ENCODE measurements at places on chromosomes 4 and X. TPM values are rescaled to one million over a fixed set of nuclear protein-coding genes. Genes with fewer than 3 reads are reported as not detected.

- no peak overlapping the region for H3K27ac ChIP-seq
- H3K4me1 ChIP-seq = no peaks in the 10 kb centered on the region
- peak; percentile 70 for DNase-seq
- no peak overlapping the region for H3K4me3 ChIP-seq
Measured at GRCh38 chr4:102263024-102263787, 82.1 kb downstream of the SLC39A8 start.

DNA sequence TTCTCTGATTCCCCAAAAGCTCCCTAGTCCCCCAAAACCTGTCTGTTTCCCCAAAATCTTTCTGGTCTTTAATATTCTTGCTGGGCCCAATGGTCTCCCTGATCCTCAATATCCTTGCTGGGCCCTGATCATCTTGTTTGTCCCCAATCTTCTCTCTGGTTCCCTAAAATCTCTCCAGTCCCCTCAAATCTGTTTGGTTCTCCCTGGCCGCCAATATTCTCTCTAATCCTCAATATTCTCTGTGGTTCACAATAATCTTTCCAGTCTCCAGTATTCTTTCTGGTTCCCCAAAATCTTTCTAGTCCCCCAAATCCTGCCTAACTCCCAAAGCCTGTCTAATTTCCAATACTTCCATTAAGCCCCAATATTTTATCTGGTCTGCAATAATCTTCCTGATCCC lies 18.5 kb downstream of the P2RY8 start:
- no peak overlapping the region for H3K27ac ChIP-seq
- no peak for DNase-seq
- H3K27me3 ChIP-seq = peaks cover 12% of the 10 kb centered on the region
- no peaks in the 10 kb centered on the region for H3K4me1 ChIP-seq

Gene IRS4
- not detected for total RNA-seq

Gene GAGE1
- total RNA-seq = not detected

DNA sequence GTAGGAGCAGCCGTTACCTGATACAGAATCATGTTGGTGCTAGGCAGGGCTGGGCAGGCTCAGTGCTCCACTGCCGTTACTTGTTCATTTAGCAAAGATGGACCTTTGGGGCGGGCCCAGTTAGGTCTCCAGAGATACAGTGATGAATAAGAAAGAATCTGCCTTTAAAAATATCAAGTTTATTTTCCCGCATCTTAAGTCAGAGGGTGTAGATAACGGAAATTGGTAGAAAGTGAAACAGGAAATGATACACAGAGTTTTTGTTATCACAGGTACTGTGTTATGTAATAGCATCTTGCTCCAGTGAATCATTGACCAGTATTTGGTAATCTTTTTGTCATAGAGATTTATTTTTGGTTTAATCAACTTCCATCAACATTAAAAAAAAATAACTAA lies 5.5 kb downstream of the TMEM131L start:
- H3K4me1 ChIP-seq = peaks cover 29% of the 10 kb centered on the region
- H3K4me3 ChIP-seq = no peak overlapping the region
- peak; percentile 42 for DNase-seq
- H3K36me3 ChIP-seq = no peaks in the 10 kb centered on the region
- no peaks in the 10 kb centered on the region for H3K27me3 ChIP-seq

DNA sequence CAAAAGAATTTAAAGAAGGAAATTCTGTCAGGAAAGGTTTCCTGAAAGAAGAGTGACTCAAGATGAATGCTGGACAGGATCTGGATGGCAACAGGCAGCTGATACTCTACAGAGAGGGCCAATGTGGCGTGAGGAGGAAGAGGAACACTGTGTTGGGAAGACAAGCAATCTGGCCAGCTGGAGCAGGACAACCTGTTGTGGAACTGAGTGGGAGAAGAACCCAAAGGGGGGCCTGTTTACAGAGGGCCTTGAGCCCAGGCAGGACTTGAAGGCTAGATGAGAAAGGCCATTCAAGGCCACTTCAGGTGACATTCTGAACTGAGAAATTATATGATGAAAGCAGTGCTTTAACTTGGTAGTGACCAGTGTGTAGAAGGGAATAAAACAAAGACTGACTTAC lies 8.5 kb downstream of the OTUD4 start:
- H3K4me1 ChIP-seq = peaks cover under 1% of the 10 kb centered on the region
- DNase-seq = no peak
- no peak overlapping the region for H3K4me3 ChIP-seq
- H3K27me3 ChIP-seq = no peaks in the 10 kb centered on the region
- no peak overlapping the region for H3K27ac ChIP-seq

Gene SLIT2
- 4.8 TPM for total RNA-seq

GRCh38 chrX:10938365-10938923 lies 172.7 kb upstream of the HCCS start:
- H3K27me3 ChIP-seq = no peaks in the 10 kb centered on the region
- no peak overlapping the region for H3K4me3 ChIP-seq
- no peak overlapping the region for H3K27ac ChIP-seq

DNA sequence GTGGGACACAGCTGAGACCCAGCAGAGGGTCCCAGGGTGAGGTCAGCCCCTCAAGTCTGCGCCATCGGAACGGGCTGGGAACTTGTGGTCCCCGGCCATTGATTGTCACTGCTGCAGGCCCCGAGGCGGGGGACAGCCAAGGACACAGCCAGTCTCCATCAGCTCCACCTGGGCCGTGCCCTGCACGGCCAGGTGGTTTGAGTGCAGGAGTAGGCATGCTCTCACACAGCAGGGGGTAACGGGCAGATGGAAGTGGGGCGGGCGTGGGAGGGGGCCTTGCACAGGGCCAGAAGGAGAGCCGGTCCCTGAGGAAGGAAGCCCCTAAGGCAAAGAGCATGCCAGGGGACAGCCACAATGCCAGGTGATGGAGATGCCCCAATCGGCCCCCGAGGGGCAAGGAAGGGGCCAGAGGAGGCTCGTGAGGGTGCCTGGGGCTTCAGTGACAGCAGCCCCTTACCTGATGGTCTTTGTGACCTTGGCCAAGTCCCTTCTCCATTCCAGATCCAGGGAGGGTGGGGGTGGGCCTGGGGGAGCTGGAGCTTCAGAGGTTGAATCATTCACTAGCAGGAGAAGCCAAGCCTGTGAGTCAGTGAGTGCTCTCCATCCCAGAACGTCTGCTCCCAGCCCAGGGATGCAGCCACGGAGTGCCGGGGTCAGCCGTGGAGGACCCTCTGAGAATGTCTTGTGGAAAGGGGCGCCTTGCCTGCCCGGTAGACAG lies 2.3 kb downstream of the ATP2B3 start:
- H3K4me1 ChIP-seq = no peaks in the 10 kb centered on the region
- H3K27ac ChIP-seq = no peak overlapping the region
- H3K4me3 ChIP-seq = no peak overlapping the region
- H3K36me3 ChIP-seq = no peaks in the 10 kb centered on the region

DNA sequence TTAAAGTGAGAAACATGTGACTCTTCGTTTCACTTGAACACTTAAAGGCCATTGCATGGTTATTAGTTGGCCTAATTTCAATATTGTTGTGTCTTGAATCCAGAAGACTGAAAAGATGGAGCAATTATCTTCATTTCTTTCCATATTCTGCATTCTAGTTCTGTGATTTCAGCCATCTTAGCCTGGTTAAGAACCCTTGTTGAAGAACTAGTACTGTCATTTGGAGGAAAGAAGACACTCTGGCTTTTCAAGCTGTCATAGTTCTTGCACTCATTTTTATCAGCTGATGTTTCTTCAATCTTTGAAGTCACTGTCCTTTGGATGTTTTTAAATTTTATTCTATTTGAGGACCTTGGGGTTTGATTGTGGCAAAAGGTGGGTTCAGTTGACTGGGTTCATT lies 81.6 kb downstream of the MTMR8 start:
- no peaks in the 10 kb centered on the region for H3K4me1 ChIP-seq
- no peaks in the 10 kb centered on the region for H3K36me3 ChIP-seq
- H3K27ac ChIP-seq = no peak overlapping the region
- H3K4me3 ChIP-seq = no peak overlapping the region
- H3K27me3 ChIP-seq = no peaks in the 10 kb centered on the region
- no peak for DNase-seq

Gene PAGE1
- not detected for total RNA-seq

Gene RAI2
- not detected for total RNA-seq

- no peak overlapping the region for H3K4me3 ChIP-seq
- H3K36me3 ChIP-seq = no peaks in the 10 kb centered on the region
- H3K4me1 ChIP-seq = no peaks in the 10 kb centered on the region
- H3K27ac ChIP-seq = no peak overlapping the region
- DNase-seq = no peak
Measured at GRCh38 chrX:155778844-155779553, 102.1 kb upstream of the VAMP7 start.

Data from PC-9 (cell line).